ENCODE measurements at places on chromosomes 1 and 21.
A peak's percentile ranks its signal among the peaks of the same experiment; 100 is the strongest.

- H3K36me3 ChIP-seq = no peaks in the 10 kb centered on the region
- H3K4me3 ChIP-seq = no peak overlapping the region
- no peak for DNase-seq
- H3K27me3 ChIP-seq = no peaks in the 10 kb centered on the region
- H3K4me1 ChIP-seq = no peaks in the 10 kb centered on the region
Measured at GRCh38 chr1:59427784-59428183, 130.9 kb downstream of the FGGY start.

GRCh38 chr1:44842862-44843655 lies at the start of gene PTCH2:
Gene PTCH2, minus strand, starts transcription at chr1:44843253. Its CDS starts 321 bp downstream, at chr1:44842932.
- H3K27me3 ChIP-seq = no peaks in the 10 kb centered on the region
- no peak for DNase-seq
- no peaks in the 10 kb centered on the region for H3K36me3 ChIP-seq
- H3K4me3 ChIP-seq = peak within 1 kb of the TSS; percentile 34
- H3K27ac ChIP-seq = peak within 1 kb of the TSS; percentile 7
- peaks cover 13% of the 10 kb centered on the region for H3K4me1 ChIP-seq

- H3K27me3 ChIP-seq = no peaks in the 10 kb centered on the region
- H3K4me3 ChIP-seq = no peak overlapping the region
- H3K4me1 ChIP-seq = no peaks in the 10 kb centered on the region
- no peak overlapping the region for H3K27ac ChIP-seq
- DNase-seq = no peak
- no peaks in the 10 kb centered on the region for H3K36me3 ChIP-seq
Measured at GRCh38 chr1:101797722-101798121, 199.0 kb downstream of the OLFM3 start.

GRCh38 chr1:206909161-206909882 lies 12.1 kb downstream of the IL24 start:
- no peaks in the 10 kb centered on the region for H3K27me3 ChIP-seq
- no peaks in the 10 kb centered on the region for H3K4me1 ChIP-seq
- peak overlapping the region; percentile 57 for H3K4me3 ChIP-seq

DNA sequence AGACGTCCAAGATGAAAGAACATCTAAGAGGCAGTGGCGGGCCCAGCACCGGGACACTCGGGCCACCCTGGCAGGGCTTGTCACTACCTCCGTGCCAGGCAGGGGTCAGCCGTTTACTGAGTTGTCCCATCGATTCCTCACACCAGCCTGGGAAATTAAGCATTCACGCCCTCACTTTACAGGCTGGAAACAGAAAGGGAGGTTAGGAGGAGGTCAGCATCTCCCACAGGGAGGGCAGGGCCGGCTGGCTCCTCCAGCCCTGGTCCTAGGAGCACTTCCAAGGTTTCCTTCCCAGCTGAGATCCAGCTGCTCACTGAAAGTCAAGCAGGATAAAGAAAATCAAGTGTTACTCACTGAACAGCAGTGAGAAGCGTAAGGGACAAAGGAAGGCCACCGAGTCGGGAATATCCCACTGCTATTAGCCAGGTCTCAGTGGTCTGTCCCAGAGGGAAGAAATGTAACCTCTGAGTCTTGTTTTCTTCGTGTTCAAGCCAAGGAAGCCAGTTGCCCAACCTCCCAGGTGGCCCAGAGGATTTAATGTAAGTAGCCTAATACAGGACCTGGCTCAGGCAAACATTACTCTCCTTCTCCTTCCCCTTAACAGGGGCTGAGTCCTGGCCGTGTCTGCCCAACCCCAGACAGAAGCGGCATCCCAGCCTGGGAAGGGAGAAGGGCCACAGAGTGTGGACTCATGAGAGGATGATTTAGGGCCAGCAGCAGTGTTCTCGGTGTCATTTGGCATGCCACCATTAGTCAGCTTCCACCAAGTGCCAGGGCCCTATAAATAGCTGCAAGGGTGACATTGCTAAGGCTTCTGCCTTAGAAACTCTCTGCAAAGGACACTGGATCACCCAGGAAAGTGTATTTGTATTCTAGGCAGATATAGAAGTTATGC lies 203.1 kb upstream of the GALNT2 start:
- no peaks in the 10 kb centered on the region for H3K36me3 ChIP-seq
- H3K27ac ChIP-seq = peak overlapping the region; percentile 89
- no peaks in the 10 kb centered on the region for H3K27me3 ChIP-seq

DNA sequence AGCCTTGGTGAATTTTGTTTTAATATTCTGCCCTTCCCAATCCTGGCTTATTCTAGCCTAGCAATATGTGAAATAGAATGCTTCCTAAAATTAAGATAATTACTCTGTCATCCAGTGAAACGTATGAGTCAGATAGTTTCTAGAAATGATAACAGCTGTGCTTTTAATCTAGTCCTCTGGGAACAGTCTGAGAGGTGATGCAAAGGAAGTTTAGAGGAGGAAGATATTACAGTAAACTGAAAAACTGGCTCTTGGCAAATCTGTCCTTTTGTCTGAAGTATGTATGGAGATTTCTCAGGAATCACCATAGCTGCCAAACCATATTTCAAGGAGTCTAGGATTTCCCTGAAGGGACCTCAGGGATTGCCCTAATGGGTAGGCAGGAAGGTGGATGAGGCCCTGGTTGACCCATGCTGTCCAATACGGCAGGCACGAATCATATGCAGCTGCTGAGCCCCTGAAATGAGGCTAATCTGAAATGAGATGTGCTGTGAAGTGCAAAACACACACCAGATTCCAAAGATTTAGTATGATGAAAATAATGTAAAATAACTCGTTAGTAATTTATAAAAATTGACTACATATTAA lies 70.8 kb upstream of the LBR start:
- no peak for DNase-seq
- H3K36me3 ChIP-seq = peaks cover 21% of the 10 kb centered on the region
- no peaks in the 10 kb centered on the region for H3K4me1 ChIP-seq
- H3K27me3 ChIP-seq = no peaks in the 10 kb centered on the region
- H3K4me3 ChIP-seq = no peak overlapping the region

DNA sequence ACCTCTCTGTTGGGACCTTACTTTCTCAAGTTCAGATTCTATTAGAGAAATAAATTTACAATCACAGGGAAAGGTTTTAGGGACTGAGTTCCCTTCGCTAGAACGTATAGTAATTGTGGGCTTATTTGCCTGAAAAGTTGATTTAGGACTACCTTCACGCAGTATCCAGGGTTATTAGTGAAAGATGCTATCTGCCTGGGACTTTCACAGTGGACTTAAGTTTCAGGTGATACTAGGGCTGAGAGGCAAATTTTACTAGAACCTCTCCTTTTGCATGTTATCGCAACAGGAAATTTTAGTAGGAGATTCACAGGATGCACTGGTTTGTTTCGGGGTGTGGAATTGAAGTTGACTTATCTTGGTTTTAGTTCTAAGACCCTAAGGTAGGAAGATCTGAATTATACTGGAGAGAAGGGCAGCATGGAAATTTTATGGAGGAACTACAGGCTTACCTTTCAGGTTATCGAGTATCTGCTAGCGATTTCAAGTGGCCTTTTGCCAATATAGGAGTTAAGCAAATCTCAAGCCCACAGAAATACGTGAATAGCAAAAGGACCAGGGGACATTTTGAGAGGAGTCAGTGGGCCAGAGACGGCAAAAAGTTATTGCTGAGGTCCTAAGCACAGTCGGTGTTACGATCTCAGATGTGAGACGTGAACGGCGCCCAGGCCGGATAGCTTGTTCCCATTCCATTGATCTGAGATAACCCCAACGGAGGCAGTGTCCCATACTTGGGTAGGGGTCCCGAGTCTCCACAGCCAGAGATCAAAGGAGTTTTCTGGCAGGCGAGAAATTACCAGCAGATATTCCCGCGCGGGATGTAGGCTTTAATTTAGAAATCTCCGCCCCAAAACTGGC lies 723 bp upstream of the GNAI3 start:
- peak overlapping the region; percentile 94 for H3K27ac ChIP-seq
- H3K4me1 ChIP-seq = no peaks in the 10 kb centered on the region
- DNase-seq = no peak

DNA sequence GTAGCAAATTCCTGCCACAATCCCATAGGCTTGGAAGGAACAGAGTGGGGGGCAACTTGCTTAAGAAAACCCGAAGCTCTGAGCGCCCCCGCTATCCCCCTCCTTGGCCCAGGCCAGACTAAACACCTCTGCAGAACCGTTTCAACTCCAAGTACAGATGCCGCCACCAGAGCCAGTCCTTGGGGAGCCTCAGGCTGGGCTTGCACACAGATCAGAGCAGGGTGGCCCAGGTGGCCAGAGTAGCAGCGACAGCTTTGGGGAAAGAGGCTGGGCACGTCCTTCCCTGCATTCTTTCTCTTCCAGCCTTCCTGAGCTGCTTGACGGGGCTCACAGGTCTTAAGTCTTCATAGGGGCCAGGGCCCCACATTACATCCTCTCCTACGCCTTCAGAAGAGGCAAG lies 181.6 kb upstream of the ZC3H12A start:
- H3K36me3 ChIP-seq = no peaks in the 10 kb centered on the region
- H3K27me3 ChIP-seq = no peaks in the 10 kb centered on the region
- H3K4me3 ChIP-seq = no peak overlapping the region
- H3K27ac ChIP-seq = no peak overlapping the region
- no peaks in the 10 kb centered on the region for H3K4me1 ChIP-seq

DNA sequence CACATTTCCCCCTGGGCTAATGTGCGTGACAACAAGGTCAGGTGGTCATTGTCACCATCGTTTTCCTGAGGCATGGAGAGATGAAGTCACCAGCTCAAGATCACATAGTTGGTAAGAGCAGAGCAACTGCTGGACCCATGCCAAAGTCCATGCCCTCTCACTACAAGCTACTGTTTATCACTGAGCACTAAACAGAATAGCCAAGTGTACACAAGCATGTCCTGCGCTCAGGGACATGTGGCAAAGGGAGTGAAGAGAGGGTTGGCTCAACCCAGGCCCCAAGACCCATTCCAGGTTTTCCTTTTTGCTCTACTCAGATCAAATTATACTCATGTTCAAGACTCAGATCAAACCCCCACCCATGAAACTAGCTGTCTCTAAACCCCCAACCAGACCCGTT lies 20.8 kb downstream of the LRRC52 start:
- no peak for DNase-seq
- no peaks in the 10 kb centered on the region for H3K36me3 ChIP-seq
- H3K27ac ChIP-seq = no peak overlapping the region
- H3K27me3 ChIP-seq = no peaks in the 10 kb centered on the region
- peaks cover 11% of the 10 kb centered on the region for H3K4me1 ChIP-seq

- H3K4me3 ChIP-seq = peak overlapping the region; percentile 95
- peaks cover 45% of the 10 kb centered on the region for H3K4me1 ChIP-seq
- no peaks in the 10 kb centered on the region for H3K27me3 ChIP-seq
- peak overlapping the region; percentile 98 for H3K27ac ChIP-seq
- no peak for DNase-seq
Measured at GRCh38 chr1:61079296-61079897, 3.0 kb upstream of the NFIA start.

GRCh38 chr1:153800516-153800915 lies 25.3 kb downstream of the SLC27A3 start:
- no peaks in the 10 kb centered on the region for H3K4me1 ChIP-seq
- DNase-seq = no peak
- no peaks in the 10 kb centered on the region for H3K36me3 ChIP-seq
- H3K4me3 ChIP-seq = no peak overlapping the region
- H3K27me3 ChIP-seq = no peaks in the 10 kb centered on the region
- no peak overlapping the region for H3K27ac ChIP-seq

DNA sequence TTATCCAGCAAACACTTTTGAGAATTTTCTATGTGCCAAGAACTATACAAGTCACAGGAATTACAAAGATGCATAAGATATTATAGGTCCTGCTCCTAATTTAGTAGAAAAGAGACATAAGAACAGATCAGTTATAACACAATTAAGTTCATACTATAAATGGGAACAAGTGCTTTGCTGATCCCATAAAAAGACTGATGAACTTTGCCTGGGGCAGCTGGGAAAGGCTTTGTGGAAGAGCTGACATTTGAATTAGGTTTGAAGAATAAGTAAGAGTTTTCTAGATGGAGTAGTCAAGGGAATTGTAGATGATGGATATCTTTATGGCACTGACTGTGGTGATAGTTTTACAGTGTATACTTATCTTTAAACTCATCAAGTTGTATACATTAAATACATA lies 76.5 kb downstream of the VCAM1 start:
- no peaks in the 10 kb centered on the region for H3K4me1 ChIP-seq
- DNase-seq = no peak
- H3K27ac ChIP-seq = no peak overlapping the region
- no peak overlapping the region for H3K4me3 ChIP-seq

DNA sequence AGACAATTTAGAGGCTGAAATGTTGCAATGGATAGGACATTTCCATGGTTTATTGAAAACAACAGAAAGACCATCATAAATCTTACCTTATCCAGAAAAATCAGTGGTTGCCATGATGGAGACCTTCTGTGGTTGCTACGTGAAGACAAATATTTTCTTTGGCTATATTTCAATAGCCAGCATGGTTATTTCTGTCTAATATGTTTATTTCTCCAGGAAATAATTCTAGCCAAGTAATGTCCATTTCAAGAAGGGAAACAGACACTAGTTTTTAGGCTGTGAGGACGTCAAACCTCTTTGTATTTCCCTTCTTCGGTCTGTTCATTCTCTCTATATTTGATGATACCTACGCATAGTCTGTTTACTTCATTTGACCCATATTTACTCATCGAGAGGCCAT lies 49.2 kb upstream of the NFASC start:
- H3K36me3 ChIP-seq = no peaks in the 10 kb centered on the region
- H3K4me1 ChIP-seq = no peaks in the 10 kb centered on the region
- no peak for DNase-seq
- H3K27ac ChIP-seq = peak overlapping the region; percentile 10
- no peak overlapping the region for H3K4me3 ChIP-seq
- no peaks in the 10 kb centered on the region for H3K27me3 ChIP-seq

DNA sequence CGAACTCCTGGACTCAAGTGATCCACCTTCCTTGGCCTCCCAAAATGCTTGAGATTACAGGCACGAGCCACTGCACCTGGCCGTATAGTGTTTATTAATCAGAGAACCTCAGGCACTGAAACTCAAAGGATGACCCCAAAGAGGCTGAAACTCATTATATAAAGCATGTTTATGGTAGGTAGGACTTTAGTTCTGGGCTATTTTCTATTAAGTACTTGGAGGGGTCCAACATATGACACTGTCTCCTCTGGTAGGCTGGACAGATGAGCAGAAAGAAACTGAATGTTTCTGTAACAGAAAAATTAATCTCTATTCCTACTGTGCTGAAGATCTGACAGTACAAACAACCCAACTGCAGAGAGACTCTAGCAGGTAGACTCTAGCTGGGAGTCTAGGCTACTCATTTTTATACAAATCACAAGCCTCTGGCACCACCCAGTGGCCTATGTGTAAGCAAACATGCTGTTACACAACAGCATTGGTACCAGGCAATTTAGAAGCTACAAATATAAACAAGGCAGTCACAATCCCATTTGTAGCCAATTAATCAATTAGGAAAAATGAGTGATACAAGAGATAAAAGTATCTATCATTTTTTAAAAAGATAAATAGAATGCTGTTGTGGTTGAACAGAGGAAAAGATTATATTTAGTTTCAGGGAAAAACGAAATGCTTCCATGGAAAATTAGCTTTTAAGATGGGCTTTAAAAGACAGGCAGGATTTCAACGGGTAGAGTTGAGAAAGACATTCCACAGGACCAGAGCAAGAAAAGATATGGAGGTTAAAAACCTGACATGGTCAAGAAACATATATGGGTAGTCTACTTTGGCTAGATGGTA lies 10.4 kb downstream of the DCAF8 start:
- H3K4me1 ChIP-seq = no peaks in the 10 kb centered on the region
- DNase-seq = peak; percentile 70
- peak overlapping the region; percentile 33 for H3K27ac ChIP-seq

GRCh38 chr1:85116856-85117255 lies 68.6 kb upstream of the MCOLN3 start:
- no peak for DNase-seq
- H3K4me3 ChIP-seq = no peak overlapping the region
- no peaks in the 10 kb centered on the region for H3K36me3 ChIP-seq
- H3K27me3 ChIP-seq = no peaks in the 10 kb centered on the region
- H3K4me1 ChIP-seq = no peaks in the 10 kb centered on the region
- H3K27ac ChIP-seq = no peak overlapping the region

Data from right atrium auricular region (tissue), 2 donors.